EL (cell line): ENCODE measurements at places on chromosomes 7 and 10.

GRCh38 chr10:32232378-32232777 lies 114.6 kb downstream of the EPC1 start:
- DNase-seq = no peak

DNA sequence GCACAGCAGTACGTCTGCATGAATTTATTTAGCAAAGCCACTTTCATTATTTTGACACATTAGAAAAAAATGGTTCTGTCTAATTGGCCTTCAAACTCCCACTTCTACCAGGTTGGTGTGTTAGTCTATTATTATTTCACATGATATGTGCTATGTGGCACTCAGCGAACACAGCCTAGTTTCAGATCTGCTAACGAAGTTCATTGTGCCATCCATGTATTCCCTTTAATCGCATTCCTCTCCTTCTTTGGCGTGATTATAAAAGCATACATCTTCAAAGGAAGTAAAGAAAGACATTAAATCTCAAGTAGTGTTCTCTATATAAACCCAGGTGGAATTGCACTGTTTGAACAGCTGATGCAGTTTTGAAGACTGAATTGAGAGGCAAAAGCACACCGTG lies 96.4 kb upstream of the CACNA2D1 start:
- no peak for DNase-seq

DNA sequence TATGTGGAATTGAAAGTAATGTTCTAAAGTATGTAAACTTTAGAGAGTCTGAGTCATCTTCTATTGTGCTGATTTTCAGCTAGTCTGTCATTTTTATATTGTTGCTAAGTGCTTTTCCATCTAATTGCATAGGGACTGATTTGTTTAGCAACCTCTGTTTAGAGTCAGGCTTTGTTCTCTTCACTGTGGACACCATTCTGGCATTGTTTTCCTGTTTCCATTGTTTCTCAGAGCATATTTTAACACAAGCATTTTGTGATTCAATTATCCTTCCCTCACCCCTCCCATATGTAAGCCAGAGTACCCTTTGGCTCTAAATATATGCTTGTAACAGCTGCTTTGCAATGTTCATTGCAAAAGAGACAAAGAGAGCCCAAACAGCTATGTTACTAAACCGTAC lies 748.4 kb upstream of the PHF14 start:
- DNase-seq = no peak

DNA sequence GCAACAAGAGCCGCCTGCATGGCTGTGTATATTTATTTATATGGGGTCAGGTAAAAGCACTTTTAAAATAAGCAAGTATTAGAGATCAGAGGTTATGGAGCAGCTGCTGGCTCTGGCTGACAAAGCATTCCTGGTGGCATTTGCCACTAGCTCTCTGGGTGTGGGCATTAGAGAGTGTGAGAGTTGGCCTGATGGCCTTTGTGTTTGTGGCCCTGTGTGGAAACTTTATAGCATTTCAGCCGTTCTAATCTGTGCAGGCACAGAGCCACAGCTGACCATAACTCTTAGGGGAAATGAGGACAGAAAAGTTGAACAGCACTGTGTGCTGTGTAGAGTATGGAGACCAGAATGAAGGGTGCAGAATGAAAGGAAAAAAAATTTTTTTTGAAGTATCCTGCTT lies 118.9 kb downstream of the AUTS2 start:
- DNase-seq = no peak

DNA sequence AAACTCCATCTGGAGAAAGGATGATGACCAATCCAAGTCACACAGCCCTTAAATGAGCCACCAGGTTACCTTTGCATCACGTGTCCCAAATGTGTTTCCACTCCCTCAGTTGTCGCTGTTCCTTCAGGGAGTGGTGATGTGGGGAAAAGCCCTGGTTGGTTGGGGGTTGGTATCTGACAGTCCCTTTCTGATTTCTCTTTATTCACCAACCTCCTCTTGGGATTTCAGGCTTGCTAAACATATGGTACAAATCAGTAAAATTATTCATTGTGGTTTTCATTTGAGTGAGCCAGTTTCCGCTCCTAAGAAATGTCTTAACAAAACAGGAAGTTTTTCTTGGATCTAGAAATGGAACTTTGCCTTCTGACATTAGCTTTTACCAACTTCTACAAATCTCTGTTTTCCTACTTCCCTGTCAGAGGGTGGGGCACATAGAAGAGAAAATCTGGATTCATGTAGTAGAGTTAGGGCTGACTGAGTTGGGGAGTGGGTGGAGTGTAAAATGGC lies 40.0 kb upstream of the KMT2E start:
- peak; percentile 88 for DNase-seq

DNA sequence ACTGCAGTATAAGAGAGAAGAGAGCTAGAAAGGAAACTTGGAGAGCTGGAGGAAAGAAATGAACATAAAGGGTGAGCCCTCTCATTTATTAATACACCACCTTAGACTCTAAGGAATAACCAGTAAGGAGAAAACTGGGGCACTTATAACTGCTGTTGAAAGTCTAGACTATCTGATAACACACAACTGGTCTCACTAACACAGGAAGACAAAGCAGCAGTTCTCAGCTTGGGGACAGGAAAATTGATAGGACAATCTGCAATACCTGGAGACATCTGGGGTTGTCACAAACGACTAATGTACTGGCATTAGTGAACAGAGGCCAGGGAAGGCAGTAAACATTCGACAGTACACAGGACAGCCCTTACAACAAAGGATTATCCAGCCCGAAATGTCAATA lies 6.8 kb downstream of the ELMO1 start:
- no peak for DNase-seq

- DNase-seq = no peak
These were observed 1.4 kb downstream of the CPXM2 start for GRCh38 chr10:123890226-123890625.

GRCh38 chr7:139767561-139767982 lies 10.2 kb downstream of the HIPK2 start:
- no peak for DNase-seq

DNA sequence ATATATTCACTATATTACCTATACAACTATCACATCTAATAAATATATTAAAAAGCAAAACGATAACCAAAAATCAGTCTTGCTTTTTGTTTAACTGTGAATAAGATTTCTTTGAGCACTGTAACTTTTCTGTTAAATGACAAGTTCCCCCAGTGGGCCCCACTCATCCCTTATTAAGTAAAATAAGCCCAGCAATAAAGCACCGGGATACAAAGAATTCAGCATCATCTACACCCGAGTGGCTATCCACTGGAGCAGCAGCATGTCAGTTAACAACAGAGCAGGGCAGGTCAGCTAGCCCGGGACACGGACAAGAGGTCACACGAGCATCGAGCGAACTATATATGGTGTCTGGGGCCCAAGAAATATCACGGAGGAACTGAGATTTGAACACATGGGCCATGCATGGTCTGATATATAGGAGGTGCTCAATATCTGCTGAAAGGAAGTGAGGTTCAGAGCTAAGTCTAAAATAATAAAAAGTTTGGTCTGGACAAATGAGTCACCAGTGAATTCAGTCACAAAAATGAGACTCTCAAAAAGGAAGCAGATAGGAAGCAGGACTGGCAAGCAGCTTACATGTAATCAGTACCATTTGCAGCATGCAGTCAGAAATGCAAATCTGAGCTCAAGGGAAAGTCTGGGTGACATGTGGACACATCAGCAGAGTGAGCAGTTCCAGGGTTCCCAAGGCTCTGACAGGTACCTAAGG lies 4.1 kb downstream of the ERCC6 start:
- peak; percentile 82 for DNase-seq
